ENCODE measurements at places on chromosomes 11 and 22.

DNA sequence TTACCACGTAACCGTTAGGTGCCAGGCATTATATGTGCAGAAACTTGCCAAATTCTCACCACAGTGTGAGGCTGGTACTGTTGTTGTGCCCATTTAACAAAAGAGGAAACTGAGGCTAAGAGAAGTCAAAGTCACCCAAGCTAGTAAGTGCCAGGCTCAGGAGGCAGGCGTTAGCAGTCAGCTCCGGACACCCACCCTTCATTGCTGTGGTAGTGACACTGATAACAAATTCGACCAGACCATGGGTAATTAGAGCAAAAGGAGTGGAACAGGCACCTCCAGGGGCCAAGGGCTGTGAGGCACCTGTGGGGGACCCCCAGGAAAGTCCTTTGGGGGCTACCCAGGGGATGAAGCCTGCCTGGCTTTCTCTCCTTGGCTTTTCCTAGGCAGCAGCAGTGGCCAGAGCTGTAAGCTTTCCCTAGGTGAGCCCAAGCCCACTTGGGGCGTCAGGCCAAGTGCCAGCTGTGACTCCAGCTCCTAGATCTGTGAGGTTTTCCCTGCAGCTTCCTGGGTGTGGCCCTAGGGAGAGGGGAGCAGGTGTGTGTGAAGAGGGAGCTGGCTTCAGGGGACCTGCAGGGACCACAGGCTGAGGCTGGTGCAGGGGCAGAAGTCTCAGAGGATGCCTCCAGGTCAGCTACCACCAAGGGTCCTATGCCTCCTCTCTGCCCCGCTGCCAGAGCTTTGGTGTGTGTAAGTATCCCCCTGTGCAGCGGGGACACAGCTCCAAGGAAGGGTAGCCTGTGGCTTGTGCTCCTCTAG lies 19.7 kb upstream of the ALX4 start:
- DNase-seq = no peak

DNA sequence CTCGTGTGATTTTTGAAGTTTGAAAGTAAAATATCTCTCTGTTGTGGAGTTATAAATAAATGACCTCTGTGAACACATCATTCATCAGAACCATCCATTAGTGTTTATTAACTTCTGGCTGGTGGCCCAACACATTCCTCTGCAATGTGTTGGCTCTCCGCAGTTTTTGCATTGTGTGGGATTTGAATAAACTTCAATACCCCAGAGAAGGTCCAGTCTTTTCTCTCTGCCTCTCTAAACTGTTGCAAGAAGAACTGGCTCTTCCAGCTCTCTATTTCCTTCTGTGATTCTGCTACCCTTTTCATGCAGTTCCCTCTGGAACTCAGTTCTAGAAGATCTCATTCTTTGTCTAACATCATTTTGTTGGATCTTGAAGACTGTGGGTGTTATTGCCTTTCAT lies 125.0 kb upstream of the ARHGAP42 start:
- no peak for DNase-seq

DNA sequence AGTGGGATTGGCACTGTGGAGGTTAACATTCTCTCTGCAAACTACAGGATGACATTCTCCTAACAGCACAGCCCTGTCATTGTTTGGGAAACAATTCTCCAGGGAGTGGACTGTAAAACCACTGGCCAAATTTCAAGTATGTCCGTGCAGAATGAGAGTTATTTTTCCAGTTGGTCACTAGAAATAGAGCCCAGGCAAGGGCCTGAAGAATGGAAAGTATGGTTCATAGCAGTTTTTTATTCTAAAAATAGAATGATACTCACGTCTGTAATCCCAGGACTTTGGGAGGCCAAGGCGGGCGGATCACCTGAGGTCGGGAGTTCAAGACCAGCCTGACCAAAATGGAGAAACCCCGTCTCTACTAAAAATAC lies 39.0 kb upstream of the CD44 start:
- DNase-seq = no peak

GRCh38 chr11:115215694-115216617 lies 288.3 kb downstream of the CADM1 start:
- no peak for DNase-seq

DNA sequence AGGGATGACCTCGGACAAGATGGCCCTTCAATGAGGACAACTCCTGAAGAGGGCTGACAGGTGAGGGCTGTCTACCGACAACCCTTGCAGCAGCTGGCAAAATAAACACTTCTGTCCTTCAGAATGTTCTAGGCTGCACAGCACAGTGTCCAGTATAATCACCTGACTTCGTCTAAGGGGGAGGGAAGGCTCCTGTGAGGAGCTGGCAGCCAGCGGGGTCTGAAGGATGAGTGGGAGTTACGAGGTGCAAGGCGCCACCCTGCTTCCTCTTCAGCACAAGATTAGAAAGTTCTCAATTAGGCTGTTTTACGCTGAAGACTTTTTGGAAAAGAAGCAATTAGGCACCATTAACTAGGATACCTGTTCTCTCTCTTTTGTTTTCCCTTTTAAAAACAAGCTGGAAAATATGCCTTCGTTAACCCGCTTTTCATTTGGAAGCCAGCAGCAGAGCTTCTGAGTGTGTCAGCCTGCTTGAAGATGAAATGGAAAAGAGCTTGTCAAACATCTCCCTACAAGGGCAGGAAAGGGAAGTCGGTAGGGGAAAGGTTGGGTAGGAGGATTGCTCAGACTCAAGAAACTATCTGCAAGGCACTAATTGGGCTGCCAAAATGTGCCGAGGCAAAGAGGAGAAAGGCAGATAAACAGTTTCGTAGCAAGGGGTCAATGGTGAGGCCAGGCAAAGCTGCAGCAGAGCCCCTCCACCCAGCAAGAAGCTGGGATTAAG lies 592.2 kb upstream of the CADM1 start:
- no peak for DNase-seq

DNA sequence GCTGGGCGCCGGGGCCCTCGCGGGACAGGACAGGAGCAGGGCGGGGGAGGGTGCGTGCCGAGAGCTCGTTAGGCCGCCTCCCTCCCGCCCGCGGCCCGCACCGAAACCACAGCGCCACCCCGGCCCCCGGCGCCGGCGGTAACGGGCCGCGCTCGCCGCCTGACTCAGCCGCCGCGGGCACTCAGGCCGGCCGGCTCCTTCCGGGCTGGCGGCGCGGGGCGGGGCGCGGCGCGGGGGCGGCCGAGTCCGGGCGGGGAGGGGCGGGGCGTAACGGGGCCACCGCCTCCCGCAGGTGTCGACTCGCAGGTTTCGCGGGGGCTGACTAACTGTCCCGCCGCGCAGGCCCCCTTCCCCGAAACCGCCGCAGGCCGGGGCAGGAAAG lies at the start of gene AP5B1:
Gene AP5B1, minus strand, starts transcription at position 207 of the 382 bp plus-strand sequence. CDS start 385 bp downstream, outside the sequence.
- peak; percentile 60 for DNase-seq

GRCh38 chr22:41779929-41780505 lies 20.5 kb upstream of the CCDC134 start:
- no peak for DNase-seq

DNA sequence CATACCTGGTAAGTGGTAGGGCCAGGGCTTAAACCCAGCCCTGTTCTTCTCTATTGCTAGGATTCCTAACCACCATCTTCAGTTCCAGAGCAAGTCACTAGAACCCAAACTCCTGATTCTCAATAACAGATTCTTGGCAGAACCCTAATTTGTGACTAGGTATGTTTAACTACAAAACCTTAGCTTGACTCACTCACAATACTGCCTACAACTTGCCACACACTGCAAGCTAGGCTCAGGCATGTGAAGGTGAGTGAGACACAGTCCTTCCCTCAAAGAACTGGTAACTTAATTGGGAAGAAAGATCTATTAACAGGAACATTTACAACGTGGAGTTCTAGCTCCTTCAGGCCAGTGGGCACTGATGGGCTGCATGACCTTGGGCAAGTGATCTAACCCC lies 14.5 kb upstream of the AMOTL1 start:
- DNase-seq = no peak

All from stimulated activated naive B cell treated with anti-CD40 and anti-IgM and Interleukin-4, amounts not matched to agents 10 μg/mL and 1 μg/mL and 100 μg/mL, for 72 hours (primary cell).